A549 treated with CpdA at 1 μM for 4 hours (cell line): ENCODE measurements at places on chromosomes 7 and 10. TPM values are rescaled to one million over a fixed set of nuclear protein-coding genes. Genes with fewer than 3 reads are reported as not detected.

NOC3L gene
- 22.7 to 31.8 TPM (median 25.4 TPM) in 5 replicates for total RNA-seq

KCNH2 gene
- 0.40 to 0.52 TPM (median 0.47 TPM) in 5 replicates for total RNA-seq

PCDH15 gene
- total RNA-seq, result not detected in 5 replicates

MACROH2A2 gene
- 24.2 to 29.4 TPM (median 28.3 TPM) in 5 replicates for total RNA-seq

ACBD5 gene
- 25.1 to 38.5 TPM (median 28.3 TPM) in 5 replicates for total RNA-seq

PRRT4 gene
- total RNA-seq, result 0.34 to 0.63 TPM (median 0.41 TPM) in 5 replicates

MAGI2 gene
- total RNA-seq, result 0.29 to 0.41 TPM (median 0.38 TPM) in 5 replicates

GPR15LG gene
- not detected in 5 replicates for total RNA-seq

CYP2C9 gene
- total RNA-seq, result 0.07 to 0.11 TPM in 2 of 5 replicates, not detected in the others

MACC1 gene
- total RNA-seq, result not detected in 5 replicates

TRPV5 gene
- not detected in 5 replicates for total RNA-seq

PCLO gene
- total RNA-seq, result 0.70 to 2.1 TPM (median 1.1 TPM) in 5 replicates

SEMA3A gene
- 5.6 to 8.9 TPM (median 6.3 TPM) in 5 replicates for total RNA-seq

DLG5 gene
- 29.0 to 34.8 TPM (median 34.1 TPM) in 5 replicates for total RNA-seq

SYPL1 gene
- total RNA-seq, result 75.6 to 107 TPM (median 90.5 TPM) in 5 replicates

ADAP1 gene
- total RNA-seq, result 4.3 to 5.8 TPM (median 4.7 TPM) in 5 replicates

OPTN gene
- 51.3 to 64.3 TPM (median 55.8 TPM) in 5 replicates for total RNA-seq

OR9A2 gene
- total RNA-seq, result not detected in 5 replicates

TMEM270 gene
- 0.17 to 0.23 TPM (median 0.20 TPM) in 3 of 5 replicates, not detected in the others for total RNA-seq

PPP1R3C gene
- 13.1 to 16.9 TPM (median 15.9 TPM) in 5 replicates for total RNA-seq

CLDN15 gene
- 8.7 to 14.8 TPM (median 12.9 TPM) in 5 replicates for total RNA-seq

RGR gene
- not detected in 5 replicates for total RNA-seq

EFCAB10 gene
- 2.9 to 4.1 TPM (median 3.4 TPM) in 5 replicates for total RNA-seq

DKK1 gene
- total RNA-seq, result 302 to 387 TPM (median 332 TPM) in 5 replicates

NXPH1 gene
- total RNA-seq, result not detected in 5 replicates

GLCCI1 gene
- 1.2 to 1.5 TPM (median 1.4 TPM) in 5 replicates for total RNA-seq

PDE1C gene
- total RNA-seq, result 4.3 to 6.2 TPM (median 5.6 TPM) in 5 replicates

SORCS1 gene
- not detected in 5 replicates for total RNA-seq

SEMA4G gene
- 8.7 to 10.3 TPM (median 9.3 TPM) in 5 replicates for total RNA-seq

CYP26C1 gene
- total RNA-seq, result not detected in 5 replicates

SPDYE8 gene
- total RNA-seq, result not detected in 5 replicates

GIMAP8 gene
- not detected in 5 replicates for total RNA-seq

NEUROG3 gene
- not detected in 5 replicates for total RNA-seq

C10orf67 gene
- total RNA-seq, result 0.05 to 0.22 TPM (median 0.10 TPM) in 3 of 5 replicates, not detected in the others

LIPF gene
- total RNA-seq, result not detected in 5 replicates

WEE2 gene
- total RNA-seq, result 0.03 TPM in 1 of 5 replicates, not detected in the others

SUN3 gene
- total RNA-seq, result 0.15 to 0.91 TPM in 2 of 5 replicates, not detected in the others

AKR1C4 gene
- total RNA-seq, result 0.26 to 0.42 TPM (median 0.37 TPM) in 5 replicates

MSS51 gene
- 0.40 to 0.58 TPM (median 0.48 TPM) in 5 replicates for total RNA-seq

HMX3 gene
- not detected in 5 replicates for total RNA-seq

TMEM229A gene
- not detected in 5 replicates for total RNA-seq

FOXI2 gene
- not detected in 5 replicates for total RNA-seq

ADGRA1 gene
- total RNA-seq, result 0.02 to 0.05 TPM in 2 of 5 replicates, not detected in the others

HECTD2 gene
- 3.0 to 4.3 TPM (median 3.5 TPM) in 5 replicates for total RNA-seq

CYP2E1 gene
- total RNA-seq, result 0.09 to 0.22 TPM (median 0.20 TPM) in 4 of 5 replicates, not detected in the other

GPRIN2 gene
- 20.8 to 34.6 TPM (median 26.3 TPM) in 5 replicates for total RNA-seq

OR2A42 gene
- total RNA-seq, result not detected in 5 replicates

SFTPD gene
- total RNA-seq, result 0.14 to 0.48 TPM (median 0.22 TPM) in 4 of 5 replicates, not detected in the other

ZNF485 gene
- 1.6 to 2.8 TPM (median 2.1 TPM) in 5 replicates for total RNA-seq

GDF10 gene
- 0.06 to 0.17 TPM (median 0.13 TPM) in 5 replicates for total RNA-seq

PIK3AP1 gene
- 0.36 to 0.92 TPM (median 0.66 TPM) in 5 replicates for total RNA-seq

EEPD1 gene
- 41.9 to 49.8 TPM (median 46.9 TPM) in 5 replicates for total RNA-seq

OR13A1 gene
- not detected in 5 replicates for total RNA-seq

PNLIP gene
- not detected in 5 replicates for total RNA-seq
